Inflammatory macrophage (primary cell): ENCODE measurements at places on chromosomes 1 and 21.

DNA sequence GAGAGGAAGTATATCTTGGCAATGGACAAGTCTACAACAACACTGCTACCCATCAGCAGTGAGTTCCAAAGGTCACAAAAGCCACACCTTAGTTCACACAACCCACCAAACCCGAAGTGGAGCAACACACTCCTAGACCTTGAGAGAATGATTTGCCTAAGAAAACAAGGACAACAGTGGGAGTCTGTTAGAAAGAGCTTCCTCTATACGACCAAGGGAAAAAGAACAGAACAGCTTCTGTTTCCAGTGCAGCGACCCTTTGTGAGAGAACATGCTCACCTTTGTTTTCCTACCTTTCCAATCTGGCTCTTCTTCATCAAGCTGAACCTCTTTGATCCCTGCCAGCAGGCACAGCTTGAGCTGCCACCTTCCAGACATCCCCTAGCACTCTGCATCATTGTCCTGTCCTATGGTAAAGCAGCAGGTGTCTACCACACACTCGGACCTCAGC lies 56.7 kb upstream of the PALMD start:
- DNase-seq = no peak

- DNase-seq = peak; percentile 10
Measured at GRCh38 chr1:184387476-184388318, 868 bp downstream of the C1orf21 start.

- DNase-seq = no peak
Measured at GRCh38 chr1:153717330-153717729, 10.5 kb upstream of the INTS3 start.

DNA sequence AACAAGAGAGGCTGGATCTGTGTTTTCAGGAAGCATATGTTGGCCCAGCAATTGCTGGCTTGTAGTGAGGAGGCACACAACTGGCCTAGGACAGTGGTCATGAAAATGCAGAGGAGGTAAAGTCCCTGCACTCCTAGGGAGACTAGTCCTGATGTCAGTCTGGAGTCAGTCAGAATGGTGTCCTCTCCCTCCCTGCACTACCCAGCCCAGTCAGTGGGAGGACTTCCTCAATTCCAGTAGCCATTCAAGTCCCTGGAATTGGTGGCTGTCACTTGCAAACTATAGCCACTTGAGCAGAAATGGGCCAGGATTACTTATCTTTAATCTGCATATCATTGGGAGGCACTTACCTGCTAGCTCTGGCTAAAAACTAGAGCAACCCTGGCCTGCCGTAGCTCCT lies 18.6 kb downstream of the NDUFS5 start:
- DNase-seq = peak; percentile 86

DNA sequence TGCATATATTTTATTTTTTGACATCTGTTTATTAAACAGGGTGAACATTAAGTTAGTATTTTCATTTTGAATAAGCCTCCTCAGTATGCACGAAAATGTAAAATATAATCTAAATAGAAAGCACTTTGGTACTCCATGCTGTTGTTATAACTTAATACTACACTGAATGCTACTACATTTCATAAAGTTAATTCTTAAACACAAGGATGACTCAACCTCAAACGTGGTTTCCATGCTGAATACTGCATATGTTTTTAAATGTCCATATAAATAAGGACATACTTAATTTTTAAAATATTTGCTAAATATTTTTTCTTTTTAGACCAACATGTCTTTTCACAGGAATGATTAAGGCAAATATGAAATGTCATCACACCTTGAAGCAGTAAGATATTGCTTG lies 83.9 kb downstream of the USP24 start:
- DNase-seq = no peak

DNA sequence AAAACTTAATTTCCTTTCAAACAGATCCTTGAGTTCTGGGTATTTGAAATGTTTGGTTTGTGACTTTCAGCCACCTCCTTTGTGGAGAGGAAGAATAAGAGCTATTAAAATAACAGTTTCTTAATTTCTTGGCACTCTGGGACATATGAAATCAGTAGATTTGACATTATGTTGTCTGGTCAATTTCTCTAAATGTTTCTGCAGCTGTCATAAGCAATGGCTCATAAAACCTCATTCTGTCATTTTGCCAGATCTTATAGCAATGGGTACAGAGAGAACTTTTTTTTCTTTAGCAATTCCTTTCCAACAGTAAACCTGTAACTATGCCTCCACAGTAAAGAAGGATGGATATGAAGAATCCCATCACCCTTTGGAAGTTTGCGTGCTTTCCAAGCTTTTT lies 52.6 kb downstream of the LAMC1 start:
- DNase-seq = no peak

- DNase-seq = peak; percentile 42
Measured at GRCh38 chr1:4652631-4653327, 1.6 kb upstream of the AJAP1 start.

GRCh38 chr1:53295295-53295694 lies 32.6 kb downstream of the LRP8 start:
- no peak for DNase-seq

DNA sequence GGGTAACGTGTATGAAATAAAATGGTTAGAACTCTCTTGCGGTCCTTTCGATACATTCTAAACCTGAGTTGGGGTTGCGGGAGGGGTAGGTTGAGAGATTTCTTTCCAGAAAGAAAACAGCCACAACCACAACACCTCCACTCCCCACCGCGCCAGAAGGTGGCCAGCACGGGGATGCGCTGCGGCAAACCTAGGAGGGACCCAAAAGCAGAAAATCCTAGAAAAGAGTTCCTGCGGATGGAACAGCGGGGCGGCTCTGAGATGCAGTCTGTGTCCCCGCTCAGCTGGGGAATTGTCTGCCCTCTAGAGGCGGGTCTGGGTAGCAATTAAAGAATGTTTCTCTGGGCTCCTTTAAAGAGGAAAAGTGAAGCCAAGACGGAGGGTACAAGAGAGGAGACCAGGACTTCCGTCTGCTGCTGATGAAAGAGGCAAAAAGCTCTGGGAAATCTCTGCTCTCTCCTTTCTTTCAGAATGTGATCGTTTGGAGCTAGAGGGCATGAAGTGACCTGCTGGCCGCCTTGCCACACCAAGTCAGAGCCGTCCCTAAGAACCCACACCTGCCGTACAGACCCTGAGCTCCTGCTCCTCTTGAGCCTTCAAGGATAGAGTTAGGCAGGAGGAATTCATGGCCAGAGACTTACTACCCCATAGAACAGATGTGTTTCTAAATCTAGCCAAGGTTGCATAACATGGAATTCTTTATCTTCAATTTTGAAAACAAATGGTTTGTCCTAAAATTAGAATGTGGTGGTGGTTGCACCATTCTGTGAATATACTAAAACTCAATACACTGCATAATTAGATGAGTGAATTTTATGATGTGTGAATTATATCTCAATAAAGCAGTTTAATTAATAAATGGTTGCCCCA lies 46.5 kb upstream of the COA6 start:
- DNase-seq = peak; percentile 74

DNA sequence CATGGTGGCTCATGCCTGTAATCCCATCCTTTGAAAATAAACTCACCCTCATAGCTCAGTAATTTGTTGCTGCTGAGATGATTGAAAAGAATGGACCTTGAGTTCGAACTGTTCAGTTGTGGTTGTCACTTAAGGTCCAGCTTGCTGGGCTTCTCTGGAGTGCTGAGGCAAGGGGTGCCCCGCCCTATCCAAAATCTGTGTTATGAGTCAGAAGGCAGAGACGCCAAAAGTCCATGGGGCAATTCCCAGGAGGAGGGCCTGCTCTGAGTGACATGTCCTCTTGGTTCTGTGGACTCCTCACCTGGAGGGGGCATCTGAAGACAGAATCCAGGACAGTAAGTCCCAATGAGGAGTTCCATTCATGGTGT lies 64.8 kb downstream of the MYOM3 start:
- DNase-seq = peak; percentile 3

DNA sequence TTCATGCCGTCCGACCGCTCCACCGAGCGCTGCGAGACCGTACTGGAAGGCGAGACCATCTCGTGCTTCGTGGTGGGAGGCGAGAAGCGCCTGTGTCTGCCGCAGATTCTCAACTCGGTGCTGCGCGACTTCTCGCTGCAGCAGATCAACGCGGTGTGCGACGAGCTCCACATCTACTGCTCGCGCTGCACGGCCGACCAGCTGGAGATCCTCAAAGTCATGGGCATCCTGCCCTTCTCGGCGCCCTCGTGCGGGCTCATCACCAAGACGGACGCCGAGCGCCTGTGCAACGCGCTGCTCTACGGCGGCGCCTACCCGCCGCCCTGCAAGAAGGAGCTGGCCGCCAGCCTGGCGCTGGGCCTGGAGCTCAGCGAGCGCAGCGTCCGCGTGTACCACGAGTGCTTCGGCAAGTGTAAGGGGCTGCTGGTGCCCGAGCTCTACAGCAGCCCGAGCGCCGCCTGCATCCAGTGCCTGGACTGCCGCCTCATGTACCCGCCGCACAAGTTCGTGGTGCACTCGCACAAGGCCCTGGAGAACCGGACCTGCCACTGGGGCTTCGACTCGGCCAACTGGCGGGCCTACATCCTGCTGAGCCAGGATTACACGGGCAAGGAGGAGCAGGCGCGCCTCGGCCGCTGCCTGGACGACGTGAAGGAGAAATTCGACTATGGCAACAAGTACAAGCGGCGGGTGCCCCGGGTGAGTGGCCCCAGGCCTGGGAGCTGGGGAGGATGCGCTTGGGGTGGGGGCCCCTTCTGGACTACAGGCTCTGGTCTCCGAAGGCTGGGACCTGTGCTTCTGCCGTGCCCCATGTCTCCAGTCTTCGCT lies 1.1 kb downstream of the SKI start:
- DNase-seq = peak; percentile 48

GRCh38 chr1:175708787-175709186 lies 34.6 kb downstream of the TNR start:
- no peak for DNase-seq

GRCh38 chr1:216387782-216388181 lies 35.5 kb downstream of the USH2A start:
- no peak for DNase-seq

DNA sequence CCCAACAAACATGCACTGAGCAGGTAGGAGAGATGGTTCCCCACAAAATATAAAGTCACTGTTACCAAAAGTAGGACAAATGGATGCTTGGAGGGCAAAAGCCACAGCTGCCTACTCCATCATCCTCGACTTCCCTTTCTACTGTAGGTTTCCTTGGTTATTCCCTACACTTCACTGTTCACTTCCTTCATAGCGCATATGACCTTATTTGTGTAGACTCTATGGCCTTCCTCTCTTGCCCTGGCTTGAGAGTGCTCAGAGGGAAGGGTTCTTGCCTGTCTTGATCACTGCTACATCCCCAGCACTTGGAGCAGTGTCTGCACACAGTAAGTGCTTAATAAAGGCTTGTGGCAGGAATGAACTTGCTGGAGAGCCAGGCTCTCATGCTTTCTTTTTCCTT lies 14.6 kb upstream of the TRNP1 start:
- peak; percentile 70 for DNase-seq

GRCh38 chr1:29852248-29852647 lies 615.9 kb downstream of the PTPRU start:
- no peak for DNase-seq

DNA sequence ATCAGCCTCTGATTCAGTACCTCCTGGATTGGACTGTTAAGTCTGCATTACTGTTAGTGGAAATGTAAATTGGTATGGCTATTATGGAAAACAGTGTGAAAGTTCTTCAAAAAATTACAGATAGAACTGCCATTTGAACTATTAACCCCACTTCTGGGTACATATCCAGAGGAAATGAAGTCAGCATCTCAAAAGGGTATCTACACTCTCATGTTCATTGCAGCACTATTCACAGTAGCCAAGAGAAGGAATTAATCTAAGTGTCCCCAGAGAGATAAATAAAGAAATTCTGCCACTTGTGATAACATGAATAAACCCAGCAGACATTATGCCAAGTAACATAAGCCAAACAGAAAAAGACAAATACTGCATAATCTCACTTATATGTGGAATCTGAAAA lies 676.0 kb downstream of the PLA2G4A start:
- DNase-seq = no peak

DNA sequence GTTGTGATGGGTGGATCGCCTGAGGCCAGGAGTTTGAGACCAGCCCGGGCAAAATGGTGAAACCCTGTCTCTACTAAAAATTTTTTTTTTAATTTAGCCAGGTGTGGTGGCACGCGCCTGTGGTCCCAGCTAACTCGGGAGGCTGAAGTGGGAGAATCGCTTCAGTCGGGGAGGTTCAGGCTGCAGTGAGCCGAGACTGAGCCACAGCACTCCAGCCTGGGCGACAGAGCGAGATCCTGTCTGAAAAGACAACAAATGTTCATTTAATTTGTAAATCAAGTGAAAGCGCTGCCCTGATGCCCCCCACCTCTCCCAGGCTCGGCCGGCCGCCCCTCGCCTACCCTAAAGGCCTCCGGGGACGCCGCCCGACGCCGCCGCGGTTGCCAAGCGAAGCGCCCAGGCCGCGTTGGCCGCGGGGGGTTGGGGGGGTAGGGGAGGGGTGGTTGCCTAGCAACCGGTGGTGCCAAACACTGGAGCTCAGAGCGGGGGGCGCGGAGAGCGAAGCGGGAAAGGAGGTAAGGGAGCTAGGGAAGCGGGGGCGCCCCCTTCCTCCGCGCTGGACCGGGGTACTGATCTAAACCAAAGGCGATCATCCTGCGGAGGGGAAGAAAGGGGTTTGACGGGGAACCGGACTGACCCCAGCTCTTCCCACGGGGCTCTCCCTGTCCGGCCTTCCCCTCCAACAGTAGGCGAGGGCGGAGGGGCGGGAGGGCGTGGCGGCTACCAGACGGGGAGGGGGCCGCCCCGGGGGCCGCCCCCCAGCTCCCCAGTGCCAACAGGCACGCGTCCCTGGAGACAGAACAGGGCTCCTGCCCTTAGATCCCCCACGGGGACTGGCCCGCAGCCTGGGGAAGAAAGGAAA lies at the start of gene TEKT2:
TSS of gene TEKT2 (plus strand) at position 460 of the 862 bp plus-strand sequence. CDS start 828 bp downstream, outside the sequence.
- DNase-seq = no peak

DNA sequence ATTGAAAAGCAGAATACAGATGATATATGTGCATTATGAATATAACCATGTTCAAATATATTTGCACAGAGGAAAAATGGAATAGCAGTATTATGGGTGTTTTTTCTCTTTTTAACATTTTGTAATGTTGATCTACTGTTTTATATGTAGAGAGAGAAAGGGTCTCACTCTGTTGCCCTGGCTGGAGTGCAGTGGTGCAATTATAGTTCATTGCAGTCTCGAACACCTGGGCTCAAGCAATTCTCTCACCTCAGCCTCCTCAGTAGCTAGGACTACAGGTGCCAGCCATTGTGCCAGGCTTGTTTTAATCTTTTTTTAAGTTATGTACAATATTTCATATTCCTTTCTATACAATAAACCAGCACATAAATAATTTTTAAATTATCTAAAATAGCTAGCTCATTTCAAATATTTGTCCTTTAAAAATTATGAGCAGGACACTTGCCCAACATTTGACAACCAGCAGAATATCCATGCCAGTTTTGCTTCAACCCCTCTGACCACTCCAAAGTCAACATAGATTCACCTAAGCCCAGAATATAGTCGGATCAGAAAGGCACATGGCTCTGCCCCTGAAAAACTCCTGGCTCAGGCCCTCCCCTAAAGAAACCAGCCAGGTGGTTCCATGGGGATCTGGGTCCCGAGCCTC lies 29.8 kb downstream of the ZNF281 start:
- no peak for DNase-seq

GRCh38 chr21:26177746-26178426 lies 7.3 kb upstream of the APP start:
- no peak for DNase-seq
